ENCODE measurements at places on chromosomes 1 and 21. TPM values are rescaled to one million over a fixed set of nuclear protein-coding genes. Genes with fewer than 3 reads are reported as not detected.

CELA3A gene
- not detected for total RNA-seq

COL9A2 gene
- 0.27 TPM for total RNA-seq

KIF21B gene
- total RNA-seq, result 0.47 TPM

AMY2A gene
- total RNA-seq, result not detected

SLC22A15 gene
- total RNA-seq, result 8.4 TPM

SYCP1 gene
- not detected for total RNA-seq

LAD1 gene
- 2.0 TPM for total RNA-seq
